ENCODE measurements at places on chromosomes 16 and 17.
A peak's percentile ranks its signal among the peaks of the same experiment; 100 is the strongest.

DNA sequence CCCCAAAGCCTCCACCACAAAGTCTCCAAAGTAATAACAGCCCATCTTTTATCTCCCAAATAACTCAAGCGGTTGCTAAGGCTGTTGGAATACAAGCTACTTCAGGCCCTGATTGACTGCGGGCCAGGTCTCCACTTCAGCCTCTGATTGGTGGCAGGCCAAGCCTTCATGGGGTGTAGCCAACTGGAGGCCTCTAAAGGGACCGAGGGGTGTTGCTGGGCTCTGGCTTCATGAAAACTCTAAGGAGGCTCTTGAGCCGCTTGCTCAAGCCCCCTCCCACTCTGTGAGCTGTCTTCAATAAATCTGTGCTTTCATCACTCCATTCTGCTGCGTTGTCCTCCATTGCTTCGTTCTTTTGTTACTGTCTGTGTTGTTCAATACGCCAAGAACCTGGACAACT is 487.2 kb downstream of the XYLT1 start:
- DNase-seq = no peak

- no peak for DNase-seq
Measured at GRCh38 chr16:87725596-87726235, 40.1 kb downstream of the KLHDC4 start.

GRCh38 chr17:59330053-59330942 is 1.2 kb upstream of the YPEL2 start:
- DNase-seq = no peak

DNA sequence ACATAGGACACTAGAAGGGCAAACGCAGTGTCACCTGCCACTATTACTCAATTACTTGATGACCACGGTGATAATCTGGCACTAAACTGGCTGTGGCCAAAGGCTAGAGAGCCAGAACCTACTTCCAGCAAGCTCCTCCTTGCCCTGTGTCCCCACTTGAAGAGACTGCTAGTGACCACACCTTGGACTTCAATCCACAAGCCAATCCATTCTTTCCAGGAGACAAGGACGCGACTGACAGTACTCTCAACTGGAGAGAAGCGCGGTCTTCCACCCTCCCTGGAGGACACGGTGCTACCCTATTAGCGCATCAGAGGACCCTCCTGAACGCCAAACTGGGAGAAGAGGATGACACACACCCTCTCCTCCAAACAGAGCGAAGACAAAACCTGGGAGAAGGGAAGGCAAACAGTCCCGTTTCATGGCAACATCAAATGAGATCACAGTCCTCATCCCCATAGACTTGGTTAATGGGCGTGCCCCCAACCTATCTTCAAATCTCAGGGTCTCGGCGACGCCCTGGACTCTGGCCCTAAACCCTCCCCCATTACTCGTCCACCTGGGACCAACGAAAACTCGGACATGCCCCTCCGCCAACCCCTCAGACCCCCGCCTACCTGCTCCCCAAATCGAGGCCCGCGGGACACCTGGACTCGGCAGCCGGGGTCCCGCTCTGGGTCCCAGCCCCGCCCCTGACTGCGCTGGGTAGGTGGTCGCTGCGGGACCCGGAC is 508 bp downstream of the FLCN start:
- DNase-seq = no peak

GRCh38 chr16:53191413-53191812 is 136.6 kb downstream of the CHD9 start:
- DNase-seq = no peak

DNA sequence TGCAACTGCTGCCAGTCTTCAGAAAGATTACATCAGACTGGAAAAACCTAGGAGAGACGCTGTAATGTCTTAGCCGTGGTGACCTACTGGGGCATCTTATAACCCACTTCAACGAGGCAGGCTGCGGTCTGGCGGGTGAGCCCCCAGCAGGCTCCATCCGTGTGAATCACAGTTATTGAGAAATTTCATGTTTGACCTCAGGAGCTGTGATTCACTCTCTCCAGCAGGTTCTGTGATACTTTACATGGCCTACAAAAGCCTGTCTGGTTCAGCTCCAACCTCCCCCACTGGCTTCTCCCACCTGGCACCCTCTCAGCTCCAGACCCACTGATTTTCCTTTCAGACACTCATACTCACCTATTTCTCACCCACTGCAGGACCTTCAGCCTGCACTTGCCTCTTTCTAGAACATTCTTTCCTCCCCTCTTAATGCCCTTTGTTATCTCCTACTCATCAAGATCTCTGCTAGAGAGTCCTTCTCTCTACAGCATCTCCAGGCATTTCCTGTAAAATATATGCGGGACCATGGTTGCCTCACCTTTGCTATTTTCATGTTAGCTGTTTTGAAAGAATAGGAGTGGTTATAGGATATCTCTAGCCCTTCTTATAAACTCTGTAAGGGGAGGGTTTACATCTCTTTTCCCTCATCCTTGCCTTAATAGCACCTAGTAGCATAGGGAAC is 227.9 kb downstream of the MAF start:
- peak; percentile 71 for DNase-seq

DNA sequence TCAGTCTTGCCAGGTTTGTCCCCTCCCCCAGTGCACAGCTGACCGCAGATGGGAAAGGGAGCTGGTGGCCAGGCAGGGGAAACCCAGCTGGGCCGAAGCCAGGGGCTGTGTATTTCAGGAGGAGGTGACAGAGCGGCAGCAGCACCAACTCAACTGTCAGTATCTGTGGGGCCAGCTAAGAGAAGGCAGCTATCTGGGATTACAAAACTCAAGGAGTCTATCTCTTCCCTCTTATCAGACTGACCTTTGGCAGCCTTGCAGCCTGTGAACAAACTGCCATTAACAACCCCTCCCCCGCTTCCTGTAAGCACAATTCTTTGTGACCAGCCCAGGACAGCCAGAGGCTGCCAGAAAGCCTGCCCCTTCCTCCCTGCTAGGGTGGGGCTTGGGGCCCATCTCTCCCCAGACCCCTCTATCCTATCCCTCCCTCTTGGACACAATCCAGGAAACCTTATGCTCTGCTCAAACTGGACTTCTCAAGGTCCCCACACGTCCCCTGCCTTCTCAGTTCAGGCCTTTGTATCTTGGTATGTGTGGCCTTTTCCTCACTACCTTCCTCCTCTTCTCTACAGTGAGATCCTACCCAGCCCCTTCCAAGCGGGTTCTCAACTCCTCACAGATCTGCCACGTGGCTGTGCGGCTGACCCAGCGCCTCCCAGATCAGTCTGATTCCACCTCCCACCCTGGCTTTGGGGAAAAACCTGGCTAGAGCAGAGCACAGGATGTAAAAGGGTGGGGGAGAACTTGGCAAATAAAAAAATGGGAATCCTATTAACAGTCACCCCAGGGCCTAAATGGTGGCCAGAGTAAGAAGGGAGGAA is 10.5 kb downstream of the ST3GAL2 start:
- peak; percentile 96 for DNase-seq

- no peak for DNase-seq
Measured at GRCh38 chr17:74295625-74296547, 21.9 kb downstream of the DNAI2 start.

GRCh38 chr16:84362471-84362941 is 5.8 kb upstream of the ATP2C2 start:
- DNase-seq = no peak

GRCh38 chr16:63323055-63323454 is 1286.8 kb upstream of the CDH8 start:
- DNase-seq = no peak

- peak; percentile 9 for DNase-seq
Measured at GRCh38 chr17:82372249-82373071, 895 bp downstream of the UTS2R start.

- DNase-seq = no peak
Measured at GRCh38 chr16:50835358-50836060, 93.6 kb downstream of the CYLD start.

- no peak for DNase-seq
Measured at GRCh38 chr17:41620583-41621434, 3.6 kb downstream of the KRT17 start.

- DNase-seq = no peak
Measured at GRCh38 chr16:49578435-49579024, 204.9 kb downstream of the C16orf78 start.

GRCh38 chr17:79986411-79987186 is 49.1 kb downstream of the TBC1D16 start:
- no peak for DNase-seq

Measured in MV-4-11 (cell line).